ENCODE measurements at places on chromosomes 6 and 20.

DNA sequence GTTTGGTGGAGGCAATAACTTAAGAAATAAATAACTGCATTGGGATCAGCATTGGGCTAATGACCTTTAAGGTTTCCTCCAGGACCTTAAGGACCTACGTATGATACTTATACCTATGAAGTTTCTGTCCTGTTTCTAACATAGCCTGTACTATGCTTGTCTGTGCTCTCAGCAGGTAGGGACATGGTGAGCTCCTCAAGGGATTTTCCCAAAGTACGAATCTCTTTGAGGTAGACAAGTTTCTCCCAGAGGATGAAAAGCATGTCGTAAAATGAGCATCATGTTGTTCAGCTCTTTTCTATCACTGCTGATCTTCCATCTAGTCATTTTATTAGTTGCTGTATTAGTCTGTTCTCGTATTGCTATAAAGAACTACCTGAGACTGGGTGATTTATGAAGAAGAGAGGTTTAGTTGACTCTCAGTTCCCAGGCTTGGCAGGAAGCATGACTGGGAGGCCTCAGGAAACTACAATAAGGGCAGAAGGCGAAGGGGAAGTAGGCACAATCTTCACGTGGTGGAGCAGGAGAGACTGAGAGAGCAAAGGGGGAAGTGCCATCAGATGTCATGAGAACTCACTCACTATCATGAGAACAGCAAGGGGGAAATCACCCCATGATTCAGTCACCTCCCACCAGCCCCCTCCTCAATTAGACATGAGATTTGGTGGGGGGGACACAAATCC is 77.8 kb upstream of the TGM3 start:
- DNase-seq = no peak

- DNase-seq = no peak
Observed at GRCh38 chr20:58001946-58002345, 226.5 kb downstream of the ANKRD60 start.

DNA sequence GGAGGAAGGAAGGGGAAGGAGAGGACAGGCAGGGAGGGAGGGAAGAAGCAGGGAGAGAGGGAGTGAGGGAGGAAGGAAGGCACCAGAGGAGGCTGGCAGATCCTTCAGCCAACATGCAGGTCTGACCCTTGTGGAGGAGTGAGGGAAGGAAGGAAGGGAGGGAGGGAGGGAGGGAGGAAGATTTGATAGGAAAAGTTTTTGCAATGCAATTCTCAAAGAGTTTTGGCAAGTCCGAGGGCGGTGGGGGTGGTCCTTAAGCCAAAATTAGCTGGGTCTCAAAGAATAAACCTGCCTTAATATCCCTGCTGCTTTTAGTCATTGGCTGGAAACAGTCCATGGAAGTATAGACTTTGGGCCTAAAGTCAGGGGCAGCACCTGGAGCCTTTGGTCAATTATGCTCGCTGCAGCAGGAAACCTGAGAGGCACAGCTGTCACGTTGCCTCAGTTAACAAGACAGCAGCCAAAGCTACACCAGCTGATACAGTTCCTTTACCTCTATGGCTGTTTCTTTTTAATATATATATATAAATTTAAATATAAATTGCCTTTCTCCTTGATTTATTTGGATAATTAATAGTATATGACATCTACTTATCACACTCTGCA is 115.7 kb upstream of the RALGAPA2 start:
- no peak for DNase-seq

DNA sequence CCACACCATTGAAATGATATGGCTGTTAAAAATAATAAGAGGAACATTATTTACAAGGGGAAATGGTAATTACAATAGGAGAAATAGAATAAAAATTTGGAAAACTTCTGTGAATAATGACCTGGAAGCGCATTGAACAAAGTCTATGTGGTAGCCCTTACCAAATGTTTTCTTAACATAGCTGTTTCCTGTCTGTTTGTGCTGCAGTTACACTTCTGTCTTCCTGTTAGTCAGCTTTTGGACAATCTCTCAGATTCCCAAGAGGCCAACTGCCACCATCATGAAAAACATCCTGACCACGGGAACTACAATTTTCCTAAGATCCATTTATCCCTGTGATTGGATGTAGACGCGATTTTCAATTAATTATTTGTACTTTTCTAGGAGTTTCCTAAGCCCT is 754.4 kb upstream of the MARCKS start:
- no peak for DNase-seq

- no peak for DNase-seq
Observed at GRCh38 chr6:86153521-86153920, 510.8 kb upstream of the SYNCRIP start.

GRCh38 chr20:35837577-35838195 is 65.9 kb downstream of the PHF20 start:
- DNase-seq = no peak

DNA sequence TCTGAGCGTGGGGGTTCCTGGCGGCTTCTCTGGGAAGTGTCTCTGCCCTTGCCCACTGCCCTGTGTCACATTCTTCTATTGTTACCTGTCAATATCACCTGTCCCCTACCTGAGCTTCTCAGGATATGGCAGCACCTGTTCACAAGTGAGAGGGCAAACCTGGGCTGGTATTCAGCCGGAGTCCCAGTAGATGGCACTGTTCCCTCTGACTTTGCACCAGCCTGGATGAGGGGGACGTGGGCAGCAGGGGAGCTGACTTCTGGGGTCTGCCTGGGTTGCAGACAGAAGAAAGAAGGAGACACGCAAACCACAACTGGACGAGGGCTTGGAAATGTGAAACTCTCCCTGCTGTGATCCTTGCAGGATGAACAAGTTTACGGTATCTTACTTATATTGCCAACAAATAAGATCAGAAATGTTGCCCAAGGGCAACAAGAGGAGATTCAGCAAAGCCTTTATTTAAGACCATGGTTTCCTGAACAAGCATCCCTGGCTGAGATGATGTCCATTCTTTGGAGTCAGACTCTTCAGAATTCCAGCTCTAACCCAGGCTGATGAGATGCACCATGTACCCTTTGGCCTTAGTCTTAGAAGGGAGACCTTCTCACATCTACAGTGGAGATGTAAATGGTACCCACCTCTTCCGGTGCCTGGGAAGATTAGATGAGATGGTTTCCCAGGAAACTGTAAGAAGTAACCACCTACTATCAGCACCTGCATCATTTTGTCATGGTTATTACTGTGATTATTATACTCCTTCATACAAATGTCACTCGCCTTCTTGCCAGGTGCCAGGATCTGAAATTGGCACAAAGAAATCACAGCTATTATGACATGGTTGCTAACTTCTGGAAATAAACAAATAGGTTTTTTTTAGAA is 400.0 kb upstream of the CDH4 start:
- no peak for DNase-seq

- DNase-seq = no peak
Observed at GRCh38 chr6:131400779-131401496, 172.1 kb upstream of the ARG1 start.

DNA sequence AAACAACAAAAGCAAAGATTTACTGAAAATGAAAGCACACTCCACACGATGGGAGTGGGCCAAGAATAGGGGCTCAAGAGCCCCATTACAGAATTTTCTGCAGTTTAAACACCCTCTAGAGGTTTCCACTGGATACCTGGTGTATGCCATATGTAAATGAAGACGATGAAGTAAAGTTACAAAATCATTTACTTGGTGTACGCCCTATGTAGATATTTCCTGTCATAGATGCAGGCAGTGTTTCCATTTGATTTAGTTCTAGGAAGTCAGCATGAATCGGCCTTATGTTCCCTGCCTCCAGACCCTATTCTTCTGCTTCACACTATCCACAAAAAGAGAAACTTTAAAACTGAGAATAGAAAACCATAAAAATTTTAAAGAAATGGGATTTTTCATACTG is 404.4 kb upstream of the GJE1 start:
- DNase-seq = no peak

DNA sequence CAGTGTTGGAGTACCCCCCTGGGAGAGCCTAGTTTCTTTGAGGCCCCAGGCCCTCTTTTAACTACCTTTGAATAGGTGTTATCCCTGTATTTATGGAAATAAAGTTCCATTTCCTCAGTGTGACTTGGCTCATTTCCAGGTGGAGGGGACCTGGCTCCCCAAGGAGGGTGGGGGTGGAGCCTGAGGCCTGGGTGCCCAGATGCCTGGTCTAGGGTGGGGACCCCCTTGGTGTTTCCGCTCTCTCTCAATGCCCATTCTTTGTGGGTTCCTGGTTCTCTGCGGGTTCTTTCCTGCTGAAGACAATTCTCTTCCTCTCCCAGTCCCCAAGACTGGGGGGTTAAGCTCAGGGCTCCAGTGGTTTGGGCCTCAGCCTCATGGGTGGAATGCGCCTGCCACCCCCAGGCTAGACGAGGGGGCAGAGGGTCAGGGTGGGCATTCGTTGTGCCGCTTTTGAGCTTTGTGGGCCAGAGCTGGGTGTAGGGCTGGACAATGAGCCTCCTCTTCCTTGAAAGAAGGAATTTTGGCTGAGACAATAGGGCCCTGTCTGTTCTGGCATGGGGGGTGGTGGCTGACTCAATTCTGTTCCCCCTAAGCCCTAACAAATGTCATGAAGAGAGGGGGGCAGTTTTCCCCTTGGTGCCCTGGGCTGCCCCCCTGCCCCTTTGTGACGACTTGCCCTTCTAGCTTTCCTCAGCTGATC is 686 bp upstream of the EGFL8 start:
- no peak for DNase-seq

GRCh38 chr6:156205678-156206077 is 571.5 kb upstream of the ARID1B start:
- no peak for DNase-seq

GRCh38 chr20:6008254-6008653 is 45.6 kb downstream of the LRRN4 start:
- DNase-seq = no peak

- DNase-seq = no peak
Observed at GRCh38 chr6:109471105-109471810, 11.8 kb downstream of the ZBTB24 start.

DNA sequence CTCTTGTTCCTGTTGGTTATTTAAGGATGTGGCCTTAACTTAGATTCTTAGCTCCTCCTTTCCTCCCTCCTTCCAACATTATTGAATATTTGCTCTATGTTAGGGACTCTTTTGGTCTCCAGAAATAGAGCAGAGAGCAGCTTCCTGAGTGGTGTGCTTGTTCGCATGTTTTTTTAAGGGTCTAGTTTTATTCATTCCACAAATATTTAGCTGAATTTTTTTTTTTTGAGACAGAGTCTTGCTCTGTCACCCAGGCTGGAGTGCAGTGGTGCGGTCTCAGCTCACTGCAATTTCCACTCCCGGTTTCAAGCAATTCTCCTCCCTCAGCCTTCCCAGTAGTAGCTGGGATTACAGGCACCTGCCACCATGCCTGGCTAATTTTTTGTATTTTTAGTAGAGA is 169.2 kb downstream of the ZFAND3 start:
- DNase-seq = no peak

DNA sequence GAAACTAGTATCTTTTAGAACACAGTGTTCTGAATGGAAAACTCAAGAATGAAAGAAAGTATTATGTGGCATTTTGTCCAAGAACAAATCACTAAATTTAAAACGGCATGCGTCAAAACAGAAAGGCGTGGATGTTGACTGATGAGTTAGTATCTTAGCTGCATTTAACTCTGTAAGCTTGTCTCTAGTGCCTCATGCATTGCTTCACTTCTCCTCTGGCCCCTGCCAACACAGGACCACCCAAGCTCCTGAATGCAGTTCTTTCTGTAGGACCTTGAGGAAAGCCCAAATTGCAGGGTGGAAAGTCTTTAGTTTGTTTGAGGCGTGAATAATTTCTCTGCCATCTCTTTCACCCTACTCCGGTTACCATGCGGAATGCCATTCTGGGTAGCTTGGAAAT is 632.2 kb downstream of the COL12A1 start:
- DNase-seq = no peak

DNA sequence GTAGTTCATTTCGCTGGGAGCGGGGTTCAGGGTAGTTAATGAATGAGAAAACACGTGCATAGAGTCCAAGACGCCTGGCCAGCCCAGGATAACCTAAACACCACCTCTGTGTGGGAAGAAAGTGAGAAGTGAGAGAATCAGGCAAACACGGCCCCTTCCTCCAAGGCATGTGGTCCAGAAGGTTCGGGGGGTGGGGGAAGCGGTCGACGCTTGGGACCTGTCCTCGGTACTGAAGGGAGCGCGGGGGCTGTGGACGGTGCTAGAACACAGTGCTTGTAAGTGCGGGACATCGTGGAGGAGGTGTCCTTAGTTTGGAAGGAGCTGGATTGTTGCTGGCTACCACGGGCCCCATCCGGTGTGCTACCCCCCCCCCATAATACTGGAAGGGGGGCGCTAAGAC is 1.7 kb upstream of the VSTM2L start:
- DNase-seq = no peak

GRCh38 chr6:111187874-111188273 is 100.6 kb downstream of the SLC16A10 start:
- no peak for DNase-seq

GRCh38 chr6:23642849-23643248 is 483.2 kb upstream of the NRSN1 start:
- no peak for DNase-seq

DNA sequence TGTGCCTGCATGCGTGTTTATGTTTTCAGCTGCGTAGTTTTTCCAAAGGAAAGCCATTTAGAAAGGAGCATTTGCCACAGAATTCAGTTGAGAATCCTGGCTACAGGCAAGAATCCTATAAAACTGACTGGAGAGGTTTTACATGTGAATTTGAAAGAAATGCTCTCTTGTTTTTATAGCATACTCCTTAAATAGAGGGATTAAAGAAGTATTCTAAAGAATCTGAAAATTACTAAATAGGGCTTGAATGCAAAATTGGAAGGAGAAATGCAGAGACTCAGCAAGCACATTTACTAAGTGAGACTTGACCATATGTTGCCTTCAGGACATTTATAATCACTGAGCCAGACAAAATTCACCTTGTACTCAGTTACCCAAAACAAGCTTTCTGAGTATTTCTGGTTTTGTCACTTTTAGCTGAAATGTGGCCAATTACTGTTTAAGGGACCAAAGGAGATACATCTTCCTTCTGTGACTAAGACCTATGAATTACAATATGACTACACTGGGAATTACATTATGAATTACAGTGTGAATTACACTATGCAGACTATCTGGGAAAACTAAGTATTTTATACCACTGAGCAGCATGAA is 107.4 kb upstream of the ASCC3 start:
- DNase-seq = no peak

- DNase-seq = no peak
Observed at GRCh38 chr6:142631517-142632385, 313.2 kb downstream of the HIVEP2 start.
